GM12878 (cell line): ENCODE measurements at places on chromosomes 3 and 15.
A peak's percentile ranks its signal among the peaks of the same experiment; 100 is the strongest.

DNA sequence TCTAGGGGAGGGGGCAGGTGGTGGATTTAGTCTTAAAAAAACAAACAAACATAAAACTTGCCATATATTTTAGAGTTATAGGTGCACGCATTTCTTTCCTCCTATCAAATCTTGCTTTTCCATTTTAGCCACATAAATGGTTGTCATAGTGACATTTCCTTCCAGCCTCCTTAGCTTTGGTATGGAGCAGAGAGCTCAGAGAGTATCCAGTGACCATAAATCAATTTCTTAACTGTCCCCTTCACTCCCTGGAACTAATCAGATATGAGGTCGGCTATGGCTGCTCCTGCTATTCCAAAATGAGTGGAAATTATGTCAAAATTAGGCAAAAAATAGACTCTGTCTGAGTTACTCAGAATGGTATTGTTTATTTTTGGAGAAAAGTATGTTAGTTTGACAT, 164.5 kb downstream of the EBLN2 start:
- DNase-seq = no peak

- DNase-seq = no peak
These were observed 117.6 kb upstream of the IGSF10 start for GRCh38 chr3:151578495-151578894.

GRCh38 chr15:40010686-40011085, 28.3 kb downstream of the SRP14 start:
- DNase-seq = no peak

- no peak for DNase-seq
These were observed 11.6 kb downstream of the EAF1 start for GRCh38 chr3:15438983-15439382.

DNA sequence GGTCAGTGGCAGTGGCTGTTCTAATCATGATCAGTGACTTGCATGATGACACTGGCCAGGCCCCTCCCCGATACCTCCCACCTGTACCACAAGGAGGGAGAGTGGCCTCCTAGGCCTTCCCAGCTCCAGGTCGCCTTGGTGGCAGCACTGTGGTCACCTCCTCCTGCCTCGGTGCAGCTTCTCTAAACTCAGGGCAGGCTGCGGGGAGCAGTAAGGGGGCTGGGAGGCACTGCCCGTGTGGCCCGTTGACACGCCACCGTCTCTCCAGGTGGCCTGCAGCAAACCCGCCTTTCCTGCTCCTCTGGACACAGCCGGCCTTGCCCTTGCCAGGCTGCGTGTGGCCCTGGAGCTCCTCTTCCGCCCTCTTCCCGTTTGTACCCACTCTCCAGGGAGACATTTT, 184.1 kb downstream of the XXYLT1 start:
- no peak for DNase-seq

GRCh38 chr3:50154476-50154839, 666 bp upstream of the SEMA3F start:
- DNase-seq = no peak

DNA sequence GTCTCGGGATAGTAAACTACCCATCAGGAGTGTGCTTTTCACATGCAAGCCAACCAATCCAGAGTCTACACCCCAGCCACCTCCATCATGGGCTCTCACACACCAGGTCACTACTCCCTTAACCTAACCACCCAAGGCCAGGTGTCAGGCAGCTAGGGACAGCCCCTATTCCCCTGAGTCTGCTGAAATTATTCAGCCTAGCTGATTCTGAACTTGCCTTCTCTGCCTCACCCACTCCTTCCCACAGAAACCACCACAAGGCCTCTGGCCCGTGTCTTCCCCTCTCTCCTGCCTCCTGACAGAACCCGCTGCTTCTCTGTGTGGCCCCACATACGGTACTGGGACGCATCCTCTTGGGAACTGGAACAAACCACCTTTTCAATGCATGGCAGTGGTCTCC, 82.1 kb downstream of the PCSK6 start:
- peak; percentile 15 for DNase-seq

DNA sequence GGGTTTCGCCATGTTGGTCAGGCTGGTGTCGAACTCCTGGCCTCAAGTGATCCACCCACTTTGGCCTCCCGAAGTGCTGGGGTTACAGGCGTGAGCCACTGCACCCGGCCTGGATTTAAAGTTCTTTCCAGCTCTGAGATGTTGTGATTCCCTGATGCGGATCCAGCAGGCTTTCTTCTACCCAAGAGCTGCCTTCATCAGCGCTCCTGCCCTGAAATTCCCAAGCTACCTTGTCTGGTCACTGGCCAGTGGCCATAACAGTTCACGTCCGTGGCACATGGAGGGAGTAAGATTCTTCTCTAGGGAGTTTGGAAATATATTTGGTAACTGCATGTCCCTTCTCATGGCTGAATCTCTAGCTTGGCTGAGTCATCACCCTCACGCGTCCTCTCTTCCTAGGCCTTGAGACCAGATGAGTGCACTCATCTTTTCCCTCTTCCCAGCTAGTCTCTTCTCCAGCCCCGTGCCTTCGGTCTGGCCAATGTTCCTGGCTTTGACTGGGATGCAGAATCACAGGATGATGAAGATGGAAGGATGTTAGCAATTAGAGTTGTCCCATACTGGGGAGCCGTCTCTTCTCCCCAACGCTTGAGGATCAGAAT, 29.8 kb upstream of the APOD start:
- no peak for DNase-seq

DNA sequence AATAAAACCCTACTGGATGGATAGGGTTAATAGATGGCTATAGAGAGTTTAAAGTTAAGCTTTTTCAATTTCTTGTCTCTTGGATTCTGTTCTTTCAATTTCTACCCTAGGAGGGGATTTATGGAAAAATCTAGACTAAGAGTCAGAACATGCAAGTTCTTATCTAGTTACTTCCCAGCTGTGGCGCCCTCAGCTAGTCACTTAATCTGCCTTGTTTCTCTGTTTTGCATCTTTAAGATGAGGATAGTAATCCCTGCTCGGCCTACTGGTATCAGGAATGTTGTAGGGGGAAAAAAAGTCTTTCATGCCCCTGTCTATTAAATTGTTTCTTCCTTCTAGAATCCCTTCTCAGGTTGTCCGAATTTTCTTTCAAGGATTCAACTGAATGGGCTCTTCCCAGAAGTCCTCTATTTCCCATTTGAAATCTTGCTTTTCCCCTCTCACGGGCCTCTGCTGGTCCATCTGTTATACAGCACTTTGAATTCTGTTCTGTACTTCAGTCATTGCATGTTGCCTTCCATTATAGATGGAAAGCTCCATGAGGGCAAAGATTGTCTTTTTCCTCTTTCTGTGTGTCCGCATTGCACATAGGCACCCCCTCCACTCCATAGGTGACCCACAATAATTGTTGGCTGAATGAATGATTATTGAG, 4.4 kb downstream of the KCTD6 start:
- no peak for DNase-seq

- DNase-seq = no peak
These were observed 7.1 kb upstream of the ST6GAL1 start for GRCh38 chr3:186923241-186923640.

- no peak for DNase-seq
These were observed 157.8 kb downstream of the ADAMTS17 start for GRCh38 chr15:100183921-100184495.

GRCh38 chr3:43176666-43177065, 70.8 kb upstream of the POMGNT2 start:
- DNase-seq = no peak

- no peak for DNase-seq
These were observed 110.0 kb downstream of the RAB11A start for GRCh38 chr15:65979316-65979715.

DNA sequence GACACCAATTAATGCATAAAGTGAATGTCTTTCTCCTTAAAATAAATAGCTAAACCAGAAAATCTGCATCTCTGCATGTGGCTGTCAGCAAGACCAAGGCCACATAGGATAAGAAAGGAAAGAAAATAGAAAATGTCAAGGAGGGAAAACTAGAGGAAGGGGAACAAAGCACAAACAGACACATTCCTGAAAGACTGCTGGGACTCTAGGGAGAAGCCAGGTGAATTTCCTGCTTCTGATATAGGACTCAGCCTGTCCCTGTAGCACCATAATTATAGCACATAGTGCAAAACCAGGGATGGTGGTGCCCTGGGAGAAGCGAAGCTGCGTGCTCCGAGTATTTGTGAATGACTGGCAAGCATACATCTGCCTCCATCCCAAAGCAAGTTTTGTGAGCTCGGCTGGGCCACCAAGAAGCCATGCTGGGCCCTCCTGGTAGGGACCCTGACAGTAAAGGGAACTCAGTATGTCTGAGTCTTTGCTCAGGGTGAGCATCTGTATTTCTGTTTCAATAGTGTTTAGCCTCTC, 14.2 kb downstream of the FSTL1 start:
- no peak for DNase-seq

- no peak for DNase-seq
These were observed 403.2 kb downstream of the NR2F2 start for GRCh38 chr15:96733721-96734120.

DNA sequence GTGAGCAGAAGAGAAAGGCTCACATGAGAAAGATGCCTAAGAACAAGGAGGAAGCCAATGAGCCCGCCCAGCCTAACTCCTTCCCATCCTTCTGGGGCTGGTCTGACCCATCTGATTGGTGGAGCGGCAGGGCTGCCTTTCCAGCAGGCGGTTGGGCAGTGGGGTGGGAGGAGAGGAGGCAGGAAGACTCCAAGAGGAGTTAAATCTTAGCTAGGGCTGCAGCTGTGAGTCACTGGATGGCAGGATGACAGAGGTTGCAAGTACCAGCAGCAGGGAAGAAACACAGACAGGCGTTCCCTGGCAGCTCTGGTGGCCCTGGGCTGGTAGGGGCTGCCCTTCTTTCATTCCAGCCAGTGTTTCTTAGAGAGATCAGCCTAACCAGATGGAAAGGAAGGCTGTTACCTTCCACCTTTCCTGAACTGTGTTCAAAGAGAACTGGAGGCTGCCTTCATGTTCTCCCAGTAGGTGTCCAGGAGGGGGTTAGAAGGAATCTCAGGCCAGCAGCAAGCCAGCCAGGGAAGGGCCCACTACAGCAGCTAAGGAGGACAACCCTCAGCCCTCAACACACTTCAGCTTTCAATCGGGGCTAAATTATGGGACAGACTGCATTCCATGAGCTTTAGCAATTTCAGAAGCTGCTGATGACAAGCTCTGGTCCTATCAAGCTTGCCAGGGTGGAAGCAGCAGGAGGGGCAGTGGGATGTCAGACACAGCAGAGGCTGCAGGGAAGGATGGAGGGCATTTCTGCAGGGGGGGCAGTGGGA, 50.3 kb downstream of the CHSY1 start:
- no peak for DNase-seq

DNA sequence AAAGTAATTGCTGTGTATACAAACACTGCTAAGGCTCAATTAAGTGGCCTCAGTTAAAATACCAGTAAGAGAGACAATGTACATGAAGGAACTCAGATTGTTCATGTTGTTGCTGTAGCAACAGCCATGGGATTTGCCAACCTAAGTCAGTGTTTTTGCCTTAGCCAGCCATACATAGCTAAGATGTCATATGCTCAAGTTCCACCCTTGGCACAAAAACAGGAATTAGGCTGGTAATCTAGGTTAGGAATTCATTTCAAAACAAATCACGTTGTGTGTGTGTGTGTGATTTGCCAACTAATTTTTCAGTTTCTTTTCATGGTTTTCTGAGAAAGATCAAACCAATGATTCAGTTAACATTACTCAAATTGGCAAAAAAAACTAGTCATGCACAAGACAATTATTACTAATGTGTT, 143.7 kb upstream of the KCNMB2 start:
- no peak for DNase-seq

- no peak for DNase-seq
These were observed 17.3 kb downstream of the CD200 start for GRCh38 chr3:112350018-112350810.

- no peak for DNase-seq
These were observed 11.2 kb downstream of the BOC start for GRCh38 chr3:113222451-113223086.

- no peak for DNase-seq
These were observed 38.8 kb downstream of the TRAT1 start for GRCh38 chr3:108861401-108861800.

- DNase-seq = no peak
These were observed 5.3 kb downstream of the RAF1 start for GRCh38 chr3:12658593-12659058.

GRCh38 chr15:68431792-68432401, at the start of gene ITGA11:
Gene ITGA11, minus strand, starts transcription at chr15:68432163. Its CDS starts 97 bp downstream, at chr15:68432066.
- DNase-seq = no peak

- DNase-seq = no peak
These were observed 85.5 kb upstream of the CDV3 start for GRCh38 chr3:133487920-133488540.

DNA sequence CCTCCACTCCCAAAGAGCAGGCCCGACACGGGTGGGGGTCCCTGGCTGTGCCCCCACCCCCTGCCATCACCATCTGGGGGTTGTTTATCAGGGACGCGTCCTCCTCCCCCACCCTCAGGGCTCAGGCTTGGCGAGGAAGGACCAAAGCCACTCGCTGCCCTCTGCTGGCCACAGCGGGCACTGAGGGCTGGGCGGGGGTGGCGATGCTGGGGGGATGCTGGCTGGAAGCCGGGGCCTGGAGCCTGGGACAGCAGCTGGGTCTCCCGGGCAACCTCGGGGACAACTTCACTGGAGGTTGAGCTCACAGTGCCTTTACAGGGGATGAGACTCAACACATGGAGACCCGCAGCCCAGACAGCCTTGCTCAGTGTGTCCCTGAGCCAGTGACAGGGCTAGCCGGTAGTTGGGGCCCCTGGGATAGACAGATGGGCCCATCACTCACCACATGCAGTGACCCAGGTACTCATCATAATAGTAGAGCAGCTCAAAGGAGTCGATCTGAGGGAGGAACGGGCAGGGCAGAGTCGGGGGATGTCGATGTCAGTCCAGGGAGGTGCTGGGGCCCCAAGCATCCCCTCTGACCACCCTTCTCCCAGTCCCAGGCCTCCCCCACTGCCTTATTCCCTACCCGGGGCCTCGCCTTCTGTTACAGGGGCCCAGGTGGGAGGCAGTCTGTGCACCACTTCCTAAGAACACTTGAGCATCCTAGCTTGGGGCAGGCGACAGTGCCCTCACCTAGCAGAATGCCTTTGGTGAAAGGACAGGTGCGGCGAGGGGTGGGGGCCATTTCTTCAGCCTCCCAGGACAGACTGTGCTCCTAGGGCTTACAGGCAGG, 5.9 kb upstream of the CALML4 start:
- no peak for DNase-seq

- DNase-seq = no peak
These were observed 102.1 kb downstream of the VGLL4 start for GRCh38 chr3:11541321-11542303.

DNA sequence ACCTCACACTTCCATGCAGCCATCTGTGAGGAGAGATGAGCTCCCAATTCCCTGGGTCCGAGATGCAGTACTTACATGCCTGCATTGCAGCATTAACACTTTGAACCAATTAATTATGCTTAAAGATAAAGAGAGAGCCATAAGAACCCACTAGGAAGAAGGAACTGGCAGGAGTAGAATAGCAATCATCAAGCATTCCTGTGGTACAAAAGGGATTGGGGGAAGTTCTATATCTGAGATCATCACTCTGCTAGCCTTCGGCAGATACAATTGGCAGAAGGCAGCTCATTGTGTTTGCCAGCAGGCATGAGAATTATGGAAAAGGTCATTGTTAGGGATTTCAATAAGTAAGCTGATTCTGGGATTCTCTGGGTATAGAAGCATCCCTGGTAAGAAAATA, 891.4 kb downstream of the NTRK3 start:
- DNase-seq = no peak
